ENCODE measurements at places on chromosomes 2 and 18.

DNA sequence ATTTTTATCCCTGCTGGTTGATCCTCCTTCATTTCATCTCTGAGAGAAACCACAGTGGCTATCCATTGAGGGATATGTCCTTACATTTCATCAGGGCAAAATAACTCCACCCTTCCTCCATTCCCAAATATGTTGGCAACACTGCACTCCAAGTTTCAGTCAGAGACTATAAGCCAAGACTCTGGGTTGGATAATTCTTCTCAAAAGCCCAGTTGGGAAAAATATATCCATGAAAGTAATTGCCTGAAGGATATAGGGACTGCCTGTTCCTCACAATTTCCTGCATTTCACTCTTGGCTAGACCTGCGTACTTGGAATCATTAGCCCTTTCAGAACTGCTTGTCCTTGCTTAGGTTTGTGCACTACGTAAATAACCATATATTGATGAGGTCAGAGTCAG lies 27.9 kb upstream of the EPB41L3 start:
- DNase-seq, result no peak

DNA sequence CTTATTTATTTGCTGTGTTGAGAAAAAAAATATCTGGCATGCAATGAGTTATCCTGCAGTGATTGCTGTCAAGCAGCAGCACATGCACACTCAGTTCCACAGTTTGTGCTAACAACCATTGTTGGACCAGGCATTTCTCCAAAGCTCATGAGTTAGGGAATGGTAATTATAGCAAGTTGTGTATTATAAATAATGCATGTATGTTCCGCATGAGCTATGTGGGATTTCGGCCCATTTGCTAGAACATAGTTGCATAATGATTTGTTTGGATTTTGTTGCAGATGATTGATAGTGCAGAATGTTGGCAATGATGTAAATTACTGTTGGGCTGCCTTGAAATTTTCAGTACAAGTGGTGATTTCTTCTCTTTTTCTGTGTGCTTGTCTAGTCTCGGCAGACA lies 10.7 kb downstream of the KCNJ3 start:
- DNase-seq, result peak; percentile 59

DNA sequence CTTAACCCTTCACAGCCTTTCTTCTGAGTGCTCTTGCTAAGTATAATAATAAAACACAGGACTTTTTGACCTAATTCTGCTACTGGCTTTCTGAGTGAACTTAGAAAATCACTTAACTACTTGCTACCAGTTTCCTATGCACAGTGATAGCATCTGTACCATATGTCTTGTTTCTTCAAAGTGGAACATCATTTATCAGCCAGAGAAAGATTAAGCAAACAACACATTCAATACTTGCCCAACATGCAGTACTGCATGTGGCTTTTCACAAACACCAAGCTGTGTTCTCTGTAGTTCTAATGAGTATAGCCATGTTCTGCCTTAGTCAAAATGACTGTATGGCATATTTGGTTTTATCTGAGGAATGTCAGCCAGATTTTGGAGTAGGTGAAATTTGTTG lies 1286.6 kb upstream of the ZEB2 start:
- DNase-seq, result no peak

DNA sequence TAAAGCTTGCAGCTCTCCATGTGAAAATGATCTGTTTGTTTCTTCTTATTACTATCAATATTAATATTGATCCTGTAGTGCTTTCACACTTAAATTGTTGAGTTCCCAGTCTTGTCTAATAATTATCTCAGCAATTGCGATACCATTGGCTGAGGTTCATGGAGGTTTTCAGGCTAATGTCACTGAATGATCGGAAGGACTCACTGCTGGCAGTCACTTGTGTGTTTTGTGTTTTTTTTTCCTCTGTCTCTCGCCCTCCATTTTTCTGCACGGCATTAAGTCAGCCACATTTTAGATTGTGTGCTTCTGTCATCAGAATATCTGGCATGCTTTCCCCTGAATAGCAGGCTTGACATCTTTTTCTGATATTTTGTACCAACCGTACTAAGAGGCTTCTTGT lies 43.7 kb downstream of the AGAP1 start:
- no peak for DNase-seq

- no peak for DNase-seq
Observed at GRCh38 chr2:235345745-235346144, 148.1 kb upstream of the AGAP1 start.

DNA sequence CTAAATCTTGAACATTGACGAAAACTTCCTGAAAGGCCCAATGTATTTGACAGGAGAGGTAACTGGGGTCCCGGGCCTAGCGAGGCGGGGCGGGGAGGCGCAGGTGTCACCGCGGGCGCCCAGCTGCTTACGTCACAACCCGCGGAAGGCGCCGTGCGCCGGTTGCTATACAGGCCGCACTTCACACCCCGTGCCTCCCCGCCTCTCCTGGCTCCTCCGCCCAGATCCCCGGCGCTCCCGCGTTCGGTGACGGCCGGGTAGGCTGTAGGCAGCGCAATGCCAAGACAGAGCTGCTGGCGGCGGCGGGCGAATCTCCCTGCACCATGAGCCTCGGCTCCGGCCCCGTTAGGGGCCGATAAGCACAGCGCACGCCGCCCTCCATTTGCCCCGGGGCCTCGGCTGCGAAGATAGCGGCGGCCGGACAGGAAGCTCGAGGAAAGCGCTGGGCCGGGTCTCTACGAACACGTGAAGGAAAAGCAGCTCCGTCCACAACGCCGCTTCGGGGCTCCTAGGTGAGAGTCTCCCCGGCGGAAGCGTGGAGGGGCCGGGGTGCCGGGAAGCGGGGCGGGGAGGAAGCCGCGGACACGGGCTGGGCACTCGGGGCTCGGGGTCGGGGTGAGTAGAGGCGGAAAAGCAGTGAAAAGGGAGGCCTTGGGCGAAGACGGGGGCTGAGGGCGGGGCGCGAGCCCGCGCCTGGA lies at the start of gene RNF138:
TSS of gene RNF138 (plus strand) at position 151 of the 698 bp plus-strand sequence. CDS start 903 bp downstream, outside the sequence.
- no peak for DNase-seq

- DNase-seq, result no peak
Observed at GRCh38 chr2:23269747-23270146, 115.2 kb upstream of the KLHL29 start.

GRCh38 chr2:178796079-178796677 lies 11.0 kb downstream of the TTN start:
- no peak for DNase-seq

DNA sequence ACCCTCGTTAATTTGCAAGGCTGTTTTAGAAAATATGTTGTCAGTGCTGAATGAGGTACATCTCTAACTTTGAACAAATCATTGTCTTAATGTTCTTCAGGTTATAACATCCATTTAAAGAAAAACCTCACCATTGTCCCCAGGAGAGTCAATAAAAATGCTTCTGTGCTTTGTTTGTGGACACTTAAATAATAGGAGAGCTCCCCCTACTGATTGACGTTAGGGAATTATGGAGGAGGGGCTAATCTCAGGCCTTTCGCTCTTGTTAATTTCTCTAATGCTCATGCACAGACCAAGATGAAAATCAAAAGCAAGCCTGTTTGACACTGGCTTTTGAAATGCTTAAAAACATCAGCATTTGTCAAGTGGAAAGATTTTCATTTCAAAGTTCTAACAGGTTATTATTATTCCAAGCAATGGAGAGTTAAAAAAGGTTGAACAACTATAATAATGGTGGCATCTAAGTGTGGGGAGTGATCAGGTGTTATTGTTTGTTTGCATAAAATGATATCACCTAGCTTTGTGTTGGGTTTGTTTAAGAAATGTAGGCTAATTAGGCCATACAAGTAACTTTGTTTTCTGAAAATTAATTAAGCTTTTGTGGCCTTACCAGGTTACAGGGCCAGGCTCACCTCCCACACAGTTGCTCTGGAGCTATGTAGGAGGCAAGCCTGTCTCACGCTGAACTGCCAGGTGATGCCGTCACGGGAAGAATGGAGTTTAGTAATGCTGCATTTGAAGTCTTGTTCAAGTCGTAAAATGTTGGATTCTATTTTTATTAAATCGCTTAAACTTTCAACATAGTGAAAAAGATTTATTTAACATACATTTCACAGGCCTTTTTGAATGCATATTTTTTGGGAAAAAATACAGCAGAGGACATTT lies 51.7 kb upstream of the SMIM21 start:
- peak; percentile 12 for DNase-seq

DNA sequence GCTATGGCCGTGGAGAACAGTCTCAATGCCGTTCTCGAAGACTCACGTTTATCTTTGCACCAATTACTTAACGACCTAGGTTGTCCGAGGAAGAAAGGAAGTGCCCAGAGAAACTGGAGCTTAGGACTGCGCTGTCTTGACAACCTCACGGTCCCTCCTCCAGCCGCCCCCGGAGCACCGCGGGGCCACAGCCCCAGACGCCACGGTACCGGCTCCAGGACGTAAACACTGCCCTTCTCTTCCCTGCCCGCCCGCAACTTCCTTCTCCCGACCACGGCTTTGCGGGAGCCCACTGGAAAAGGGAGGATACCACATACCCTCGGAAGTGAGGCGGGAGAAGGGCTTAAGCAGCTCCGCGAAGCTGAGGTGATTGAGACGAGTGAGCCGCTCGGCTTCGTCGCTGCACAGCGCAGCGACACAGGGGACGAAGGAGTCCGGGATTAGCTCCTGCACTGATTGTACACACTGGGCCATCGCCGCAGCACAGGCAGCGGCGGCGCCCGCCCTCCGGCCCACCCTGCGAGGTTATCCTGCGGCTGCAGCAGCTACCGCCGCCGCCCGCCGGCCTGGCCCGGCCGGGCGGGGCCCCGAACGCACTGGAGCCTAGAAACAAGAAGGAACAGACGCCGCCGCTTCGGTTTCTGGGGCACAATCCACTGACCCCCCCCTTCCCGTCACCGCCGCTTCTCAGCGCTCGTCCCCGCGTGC lies 483 bp downstream of the TRAPPC8 start:
- DNase-seq, result no peak

- DNase-seq, result no peak
Observed at GRCh38 chr2:204850581-204850980, 305.3 kb downstream of the PARD3B start.

DNA sequence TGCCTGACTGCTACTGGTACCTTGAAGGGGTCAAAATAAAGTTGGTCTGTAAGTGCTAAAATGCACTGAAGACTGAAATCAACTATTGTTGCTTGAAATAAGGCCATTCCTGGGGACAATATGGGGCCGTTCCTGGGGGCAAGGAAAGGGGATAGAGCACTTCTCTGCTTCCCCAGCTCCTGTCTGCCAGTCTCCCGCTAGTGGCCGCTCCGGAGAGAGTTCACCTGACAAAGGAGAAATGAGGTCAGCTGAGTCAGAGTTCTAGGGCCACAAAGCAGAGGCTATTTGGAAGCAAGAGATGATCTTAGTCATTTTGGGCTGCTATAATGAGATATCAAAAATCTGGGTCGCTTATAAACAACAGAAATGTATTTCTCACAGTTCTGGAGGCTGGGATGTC lies 345.9 kb downstream of the TSN start:
- DNase-seq, result no peak

- no peak for DNase-seq
Observed at GRCh38 chr2:118380915-118381653, 292.8 kb downstream of the INSIG2 start.

DNA sequence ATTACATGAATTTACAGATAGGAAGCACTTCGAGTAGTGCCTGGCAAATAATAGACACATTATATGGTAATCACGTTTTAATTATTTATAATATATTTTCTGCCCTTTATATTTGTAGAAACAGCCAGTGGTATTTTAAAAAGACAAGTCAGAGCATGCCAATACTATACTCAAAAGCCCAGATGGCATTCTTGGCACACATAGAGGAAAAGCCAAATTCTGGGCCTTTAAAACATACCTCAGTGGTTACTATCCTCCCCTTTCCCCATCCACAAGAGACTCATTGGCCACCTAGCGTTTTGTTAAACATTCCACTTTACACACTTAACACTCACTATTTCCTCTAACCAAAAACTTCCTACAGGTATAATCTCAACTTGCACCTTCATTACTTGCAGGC lies 63.3 kb upstream of the ZNF804A start:
- no peak for DNase-seq

DNA sequence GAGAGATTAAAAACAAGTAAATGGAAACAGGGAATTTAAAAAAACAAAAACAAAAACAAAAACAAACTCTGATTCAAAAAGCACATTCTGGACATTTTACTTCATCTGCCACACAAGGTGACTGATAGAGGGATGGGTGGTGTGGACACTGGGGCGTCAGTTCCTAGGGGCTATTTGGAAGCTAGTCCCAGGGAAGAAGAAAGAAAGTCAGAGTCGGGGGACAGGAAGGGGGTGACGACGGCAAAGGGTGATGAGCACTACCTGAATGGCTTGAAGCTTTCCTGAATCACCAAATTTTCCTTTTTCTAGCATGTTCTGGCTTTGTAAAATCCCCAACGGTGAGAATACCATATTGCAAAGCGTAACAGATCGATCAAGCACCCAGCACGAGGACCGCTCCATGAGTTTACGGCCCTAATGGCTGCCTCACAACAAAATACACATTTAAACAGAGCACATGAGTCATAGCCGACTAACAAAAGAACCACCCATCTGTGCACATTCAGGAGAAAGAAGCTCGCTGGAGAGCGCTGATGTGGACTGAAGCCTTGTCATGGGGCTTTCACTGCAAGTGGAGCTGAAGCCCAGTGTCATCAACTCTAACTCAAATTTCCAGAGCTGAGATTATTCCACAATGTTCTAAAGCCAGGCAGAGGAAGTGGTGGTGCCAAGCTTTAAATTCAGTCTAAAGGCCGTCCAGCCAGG lies 178.9 kb downstream of the LNPK start:
- no peak for DNase-seq

- DNase-seq, result no peak
Observed at GRCh38 chr2:209259767-209260166, 164.1 kb upstream of the MAP2 start.

DNA sequence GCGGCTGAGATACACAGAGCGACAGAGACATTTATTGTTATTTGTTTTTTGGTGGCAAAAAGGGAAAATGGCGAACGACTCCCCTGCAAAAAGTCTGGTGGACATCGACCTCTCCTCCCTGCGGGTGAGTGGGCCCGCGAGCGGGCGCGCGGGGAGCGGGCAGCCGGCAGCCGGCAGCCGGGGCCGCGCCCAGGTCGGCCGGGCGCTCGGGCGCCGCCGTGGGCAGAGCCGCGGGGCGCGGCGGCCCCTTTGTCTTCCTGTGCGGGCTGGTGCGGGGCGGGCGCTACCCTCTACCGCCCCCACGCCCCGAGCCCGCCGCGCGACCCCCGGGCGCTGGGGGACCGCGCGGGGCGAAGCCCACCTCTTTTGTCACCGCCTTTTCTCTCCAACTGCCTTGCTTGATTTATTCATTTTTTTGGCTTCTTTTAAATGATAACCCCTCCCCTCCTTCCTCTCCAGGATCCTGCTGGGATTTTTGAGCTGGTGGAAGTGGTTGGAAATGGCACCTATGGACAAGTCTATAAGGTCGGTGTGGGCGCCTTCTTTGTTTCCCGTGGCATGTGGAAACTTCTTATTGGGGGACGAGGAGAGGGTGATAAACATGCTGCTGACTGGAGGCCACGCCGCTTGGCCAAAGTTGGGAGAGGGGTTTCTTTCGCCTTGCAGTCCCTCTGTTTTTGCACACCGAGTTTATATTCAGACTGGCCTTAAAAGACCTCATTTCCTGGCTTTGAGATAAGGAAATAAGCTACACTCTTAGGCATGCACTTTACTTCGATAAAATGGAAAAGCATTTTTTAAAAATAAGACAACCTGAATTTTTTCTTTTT lies 722 bp downstream of the MAP4K4 start:
- no peak for DNase-seq

GRCh38 chr18:58580623-58581022 lies 48.3 kb downstream of the ALPK2 start:
- no peak for DNase-seq

GRCh38 chr2:218927422-218927821 lies 32.0 kb upstream of the CDK5R2 start:
- DNase-seq, result no peak

Data from cerebellar nuclear complex (tissue), 1 donor.